RWPE1 (cell line): ENCODE measurements at places on chromosomes 12 and 14.

DNA sequence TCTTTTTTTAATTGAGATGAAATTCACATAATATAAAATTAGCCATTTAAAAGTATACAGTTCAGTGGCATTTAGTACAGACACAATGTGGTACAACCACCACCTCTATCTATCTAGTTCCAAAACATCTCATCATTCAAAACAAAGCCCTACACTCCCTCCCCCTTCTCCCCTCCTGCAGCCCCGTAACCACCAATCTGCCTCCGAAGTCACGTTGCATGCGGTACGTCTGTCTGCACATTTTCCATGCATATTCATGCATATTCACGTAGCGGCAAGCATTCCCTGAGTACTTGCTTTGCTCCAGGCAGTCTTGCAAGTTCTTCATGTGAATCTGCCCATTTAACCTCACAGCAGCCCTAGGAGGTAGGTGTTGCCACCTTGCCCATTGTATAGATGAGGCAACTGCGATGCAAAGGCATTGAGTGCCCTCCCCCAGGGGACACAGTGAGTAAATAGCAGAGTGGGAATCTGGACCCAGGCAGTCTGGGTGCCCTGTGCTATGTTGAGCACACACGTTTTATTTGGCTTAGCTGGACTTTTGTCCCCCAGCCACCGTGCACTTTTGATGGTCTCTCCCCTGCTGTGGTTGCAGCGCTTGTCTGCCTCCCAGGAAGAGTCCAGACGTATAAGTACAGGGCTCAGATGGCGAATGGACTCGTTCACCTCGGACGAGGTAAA is 43.4 kb downstream of the RIN3 start:
- no peak for DNase-seq

DNA sequence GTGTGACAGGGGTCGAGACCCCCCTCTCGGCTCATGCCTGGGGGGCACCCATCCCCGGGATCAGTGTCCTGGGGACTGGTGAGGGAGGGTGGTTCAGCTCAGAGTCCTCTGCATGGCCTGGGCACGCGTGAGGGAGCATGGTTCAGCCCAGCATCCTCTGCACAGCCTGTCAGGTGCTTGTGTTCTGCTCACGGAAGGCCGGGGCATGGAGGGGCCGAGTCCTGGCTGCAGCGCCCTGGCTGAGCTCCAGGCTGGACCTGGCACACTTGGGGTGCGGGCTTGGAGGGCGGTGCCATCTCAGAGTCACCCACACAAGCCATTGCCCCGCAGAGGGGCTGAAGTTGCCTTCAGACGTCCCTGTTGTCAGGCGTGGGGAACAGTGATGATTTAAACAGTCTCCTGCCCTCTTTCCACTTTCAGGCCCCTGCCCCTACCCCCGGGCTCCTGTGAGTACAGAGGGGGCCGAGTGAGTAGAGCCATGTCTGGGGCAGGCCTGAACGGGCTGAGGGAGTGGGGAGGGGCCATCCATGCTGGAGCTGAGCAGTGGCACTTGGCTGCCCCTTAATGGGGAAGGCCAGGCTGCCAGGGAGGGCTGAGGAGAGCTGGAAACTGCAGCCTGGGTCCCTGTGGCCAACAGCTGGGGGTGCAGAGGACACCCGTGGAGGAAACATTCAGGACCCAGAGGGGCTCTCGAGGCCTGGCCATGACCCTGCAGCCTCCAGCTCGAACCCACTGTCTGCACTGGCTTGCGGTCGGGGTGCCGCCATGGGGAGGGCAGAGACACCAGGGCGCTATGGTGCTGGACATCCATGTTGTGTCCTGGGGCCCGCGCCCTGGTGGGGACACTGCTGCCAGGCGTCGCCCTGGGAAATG is 22.5 kb downstream of the FBRSL1 start:
- DNase-seq, result no peak

GRCh38 chr12:110065540-110065939 is 17.2 kb upstream of the C12orf76 start:
- DNase-seq, result no peak

DNA sequence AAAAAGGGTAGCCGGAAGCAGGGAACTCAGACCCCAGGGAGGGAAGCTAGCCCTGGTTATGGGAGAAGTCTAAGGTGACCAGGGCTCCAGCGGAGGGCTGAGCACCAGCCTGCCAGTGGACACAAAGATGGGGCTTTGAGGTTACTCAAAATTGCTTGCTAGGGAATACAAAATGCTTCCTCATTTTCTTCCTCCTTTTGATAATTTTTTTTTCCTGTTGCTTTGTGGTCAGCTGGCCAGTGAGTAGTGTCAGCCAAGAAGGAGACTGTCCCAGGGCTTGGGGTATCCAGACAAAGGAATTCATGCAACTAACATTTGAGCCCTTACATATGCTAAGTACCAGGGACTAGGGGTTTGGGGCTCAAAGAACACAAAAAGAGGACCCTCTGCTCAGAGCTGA is 206.2 kb downstream of the PPM1H start:
- DNase-seq, result no peak

- no peak for DNase-seq
These were observed 1091.6 kb upstream of the TMEM132C start for GRCh38 chr12:127175361-127175760.

DNA sequence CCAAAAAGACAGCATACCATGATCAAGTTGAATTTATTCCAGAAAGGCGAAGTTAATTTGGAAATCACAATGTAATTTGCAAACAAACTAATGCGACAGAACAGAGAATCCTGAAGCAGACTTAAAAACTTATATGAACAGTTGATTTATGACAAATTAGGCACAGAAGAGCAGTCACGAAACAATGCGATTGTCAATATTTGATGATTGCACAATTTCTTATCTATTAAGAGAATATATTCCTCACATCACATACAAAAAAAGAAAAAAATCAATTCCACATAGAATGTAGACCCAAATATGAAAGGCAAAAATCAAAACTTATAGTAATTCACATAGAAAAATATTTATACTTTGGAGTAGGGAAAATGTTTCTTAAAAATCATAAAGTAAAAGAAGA is 28.9 kb downstream of the COX16 start:
- DNase-seq, result no peak

GRCh38 chr12:57753756-57754337 is 1.1 kb upstream of the MARCHF9 start:
- DNase-seq, result no peak

DNA sequence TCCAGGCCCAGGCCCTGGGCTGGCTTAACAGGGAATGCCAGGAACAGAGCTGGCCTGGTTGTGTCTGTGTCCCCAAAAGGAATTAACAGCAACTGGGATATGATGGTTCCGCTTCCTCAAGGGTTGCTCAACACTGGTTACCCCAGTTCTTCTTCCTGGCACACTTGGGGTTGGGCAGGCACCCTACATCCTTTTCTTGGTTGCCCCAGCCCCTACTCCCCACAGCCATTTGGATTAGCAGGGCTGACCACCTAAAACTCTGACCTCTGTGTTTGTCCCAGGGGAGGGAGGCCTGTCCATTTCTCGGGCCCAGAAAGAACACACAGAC is 30.8 kb downstream of the NCKAP5L start:
- no peak for DNase-seq

- no peak for DNase-seq
These were observed 4.5 kb downstream of the ABCB9 start for GRCh38 chr12:122961531-122962329.

GRCh38 chr12:49917166-49917787 is 13.6 kb upstream of the FAIM2 start:
- DNase-seq, result no peak

DNA sequence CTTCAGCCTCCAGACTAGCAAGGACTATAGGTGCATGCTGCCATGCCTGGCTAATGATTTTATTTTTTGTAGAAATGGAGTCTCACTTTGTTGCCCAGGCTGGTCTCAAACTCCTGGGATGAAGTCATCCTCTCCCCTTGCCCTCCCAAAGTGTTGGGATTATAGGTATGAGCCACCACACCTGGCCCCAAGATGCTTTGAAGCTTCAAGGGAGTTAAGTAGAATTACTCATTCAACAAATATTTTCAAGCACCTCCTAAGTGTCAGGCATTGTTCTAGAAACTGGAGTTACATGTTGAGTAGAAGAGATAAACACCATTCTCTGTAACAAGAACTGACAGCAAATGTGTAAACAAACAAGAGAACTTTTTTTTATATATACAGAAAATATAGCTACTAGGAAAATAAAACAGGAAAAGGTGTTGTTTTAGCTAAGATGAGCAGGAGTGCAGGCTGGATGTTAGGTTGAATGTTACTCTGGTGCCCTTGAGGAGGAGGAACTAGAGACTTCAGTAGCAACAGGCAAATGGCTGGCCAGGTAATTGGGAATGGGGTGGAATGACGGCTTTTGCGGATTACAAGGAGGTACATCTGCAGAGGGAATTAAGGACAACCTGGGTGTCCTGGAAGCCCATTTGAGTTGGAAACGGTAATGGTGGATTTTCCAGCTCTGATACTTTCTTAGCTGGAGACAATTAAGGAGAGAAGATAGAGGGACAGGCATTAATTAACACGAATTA is 32.0 kb upstream of the CFAP54 start:
- DNase-seq, result peak; percentile 56

DNA sequence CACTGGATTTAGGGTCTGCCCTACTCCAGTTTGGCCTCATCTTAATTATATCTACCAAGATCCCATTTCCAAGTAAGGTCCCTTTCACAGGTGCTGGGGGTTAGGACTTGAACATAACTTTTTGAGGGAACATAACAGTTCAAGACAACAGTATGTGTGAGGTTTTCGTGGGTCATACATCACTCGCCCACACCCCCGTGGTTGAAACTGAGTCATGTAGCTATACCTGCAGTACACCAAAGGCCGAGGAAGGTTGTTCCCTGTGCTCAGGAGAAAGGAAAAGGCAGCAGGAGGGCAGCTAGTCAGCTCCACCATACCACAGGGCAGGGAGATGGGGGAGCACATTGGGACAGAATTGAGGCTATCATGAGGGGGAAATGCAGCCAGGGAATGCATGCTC is 167.0 kb downstream of the PPM1H start:
- no peak for DNase-seq

DNA sequence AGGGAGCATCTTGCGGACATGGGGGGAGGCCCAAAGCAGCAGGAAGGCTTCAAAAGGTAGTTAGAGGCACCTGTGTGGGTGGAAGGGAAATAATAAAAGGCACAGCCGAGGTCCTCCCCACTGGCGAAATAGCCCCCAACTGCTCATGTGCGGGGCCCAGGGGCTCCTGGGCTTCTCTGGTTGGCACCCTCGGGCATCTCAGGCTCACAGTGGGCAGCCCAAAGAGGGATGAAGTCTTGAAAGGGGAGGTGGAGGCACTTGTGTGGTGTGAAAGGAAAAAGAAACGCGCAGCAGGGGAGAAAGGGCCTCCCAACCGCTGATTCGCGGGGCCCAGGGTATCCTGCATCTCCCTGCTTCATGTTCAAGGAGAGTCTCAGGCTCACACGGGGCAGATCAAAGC is 579.4 kb downstream of the ALG10 start:
- no peak for DNase-seq

DNA sequence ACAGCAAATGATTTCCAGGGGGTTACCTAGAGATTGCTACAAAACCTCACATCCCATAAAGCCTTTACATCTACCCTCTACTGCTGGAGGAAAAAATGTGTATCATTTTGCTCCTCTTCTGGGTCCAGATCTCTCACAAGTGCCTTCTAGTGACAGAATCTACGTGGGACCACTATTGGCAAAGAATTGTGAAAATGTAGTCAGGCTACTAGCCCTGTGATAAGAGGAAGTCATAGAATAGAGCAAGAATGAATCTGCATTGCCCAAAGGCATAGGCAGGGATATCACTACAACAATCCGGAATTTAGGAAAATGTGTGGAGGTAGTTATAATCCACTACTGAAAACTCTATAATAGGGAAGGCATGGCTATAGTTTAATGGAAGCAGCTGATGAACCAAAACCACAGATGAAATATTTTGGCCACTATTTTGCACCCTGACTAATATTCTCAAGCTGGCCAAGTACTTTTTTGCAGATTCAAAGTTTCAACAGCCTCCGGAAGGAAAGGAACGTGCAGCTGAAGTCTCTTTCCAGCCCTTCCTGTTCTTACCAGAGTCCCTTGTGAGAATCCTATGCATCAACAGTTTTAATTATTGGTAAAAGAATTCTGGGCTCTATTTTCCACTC is 176.8 kb downstream of the PHLDA1 start:
- DNase-seq, result no peak

DNA sequence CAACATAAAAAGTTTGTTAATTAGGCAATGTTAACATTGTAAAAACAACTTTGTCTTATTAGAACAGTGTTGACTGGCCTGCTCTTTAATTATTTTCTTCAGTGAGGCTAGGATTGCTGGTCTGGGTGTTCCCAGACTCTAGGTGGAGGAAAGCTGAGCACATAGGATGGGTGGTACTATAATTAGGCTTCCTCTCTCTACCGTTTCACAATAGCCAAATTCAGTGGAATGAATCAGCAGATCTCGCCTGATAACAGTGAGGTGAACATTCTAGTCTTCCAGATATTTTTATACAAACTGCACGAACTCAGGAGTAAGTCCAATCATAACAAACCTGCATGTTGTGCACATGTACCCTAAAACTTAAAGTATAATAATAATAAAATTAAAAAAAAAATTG is 11.9 kb downstream of the PTGDR start:
- DNase-seq, result peak; percentile 46

DNA sequence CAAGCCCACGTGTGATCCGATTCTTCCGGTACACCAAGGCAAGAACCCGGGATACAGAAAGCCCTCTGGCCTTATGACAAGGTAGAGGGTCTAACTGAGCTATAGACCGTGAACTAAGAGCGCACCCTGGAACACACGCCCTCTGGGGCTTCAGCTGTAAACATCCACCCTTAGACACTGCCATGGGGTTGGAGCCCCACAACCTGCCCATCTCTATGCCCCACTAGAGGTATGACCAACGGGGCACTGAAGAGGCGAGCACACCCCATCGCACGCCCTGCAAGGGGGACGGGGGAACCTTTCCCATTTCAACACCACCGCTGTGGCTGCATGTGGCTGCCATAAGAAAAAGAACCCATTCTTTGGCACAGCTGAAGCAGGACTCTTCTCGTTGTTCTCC is 1206.0 kb upstream of the TMEM132C start:
- DNase-seq, result no peak
